ENCODE measurements at places on chromosomes 7 and 10.

DNA sequence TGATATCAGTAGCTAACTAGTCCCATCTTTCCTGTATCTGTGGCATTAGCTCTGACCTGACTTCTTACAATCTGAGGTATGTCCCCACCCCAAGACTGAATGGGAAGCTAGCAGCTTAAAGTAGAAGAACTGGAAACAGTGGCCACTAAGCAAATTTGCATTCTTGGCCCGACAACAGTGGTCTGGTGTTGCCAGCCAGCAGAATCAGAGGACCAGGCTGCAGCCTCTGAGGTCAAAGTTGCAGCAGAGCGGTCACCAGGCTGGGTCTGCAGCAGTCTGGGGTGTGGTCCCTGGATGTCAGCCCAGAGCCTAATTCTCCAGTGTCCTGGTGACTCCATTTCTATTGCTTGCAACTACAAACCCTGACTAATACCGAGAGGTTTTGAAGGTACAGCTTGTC lies 26.3 kb downstream of the FAM107B start:
- no peak for DNase-seq

GRCh38 chr10:59008452-59008851 lies 168.0 kb upstream of the PHYHIPL start:
- no peak for DNase-seq

DNA sequence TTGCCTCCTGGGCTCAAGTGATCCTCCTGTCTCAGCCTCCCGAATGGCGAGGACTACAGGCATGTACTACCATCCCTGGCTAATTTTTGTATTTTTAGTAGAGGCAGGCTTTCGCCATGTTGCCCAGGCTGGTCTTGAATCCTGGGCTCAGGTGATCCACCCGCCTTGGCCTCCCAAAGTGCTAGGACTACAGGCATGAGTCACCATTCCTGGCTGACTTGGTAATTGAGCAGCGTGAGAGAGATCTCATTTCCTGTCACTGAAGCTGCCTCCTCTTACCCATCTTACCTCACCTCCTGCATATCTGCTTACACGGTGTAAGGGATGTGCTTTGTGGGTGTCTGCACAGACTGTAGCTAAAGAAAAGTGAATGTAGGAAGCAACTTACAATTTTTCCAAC lies 9.7 kb downstream of the IFIT3 start:
- DNase-seq: no peak

DNA sequence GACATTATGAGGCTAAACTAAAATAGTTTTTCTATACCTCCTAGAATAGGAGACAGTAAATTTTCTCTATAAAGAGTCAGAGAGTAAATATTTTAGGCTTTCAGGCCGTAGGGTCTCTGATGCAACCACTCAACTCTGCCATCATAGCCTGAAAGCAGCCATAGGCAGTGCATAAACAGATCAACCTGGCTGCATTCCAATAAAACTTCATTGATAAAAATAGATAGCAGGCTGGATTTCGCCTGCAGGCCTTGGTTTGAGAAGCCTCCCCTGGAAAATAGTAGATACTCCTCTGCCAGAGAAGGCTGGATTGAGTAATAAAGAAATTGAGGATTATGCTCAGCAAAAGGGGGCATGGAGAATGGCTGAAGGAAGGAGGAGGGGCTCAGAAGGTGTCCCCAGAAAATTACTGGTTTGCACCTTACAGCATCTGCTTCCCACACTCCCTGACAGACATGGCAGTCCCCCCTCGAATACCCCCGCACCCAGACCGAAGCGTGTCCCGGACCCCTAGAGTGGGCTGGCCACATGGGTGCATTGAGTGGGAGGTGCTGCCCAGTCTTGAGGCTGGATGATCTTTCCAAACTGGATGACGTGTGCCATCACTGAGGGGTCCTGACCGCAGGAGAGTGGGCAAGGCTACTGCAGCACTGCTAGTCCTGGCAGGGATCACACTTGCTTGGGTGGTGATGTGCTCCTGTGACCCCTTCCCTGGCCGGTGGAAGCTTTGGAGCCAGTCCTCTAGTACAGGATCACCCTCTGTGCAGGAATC lies 126.6 kb downstream of the PTPN20 start:
- no peak for DNase-seq

GRCh38 chr10:74857586-74857985 lies 31.2 kb downstream of the KAT6B start:
- no peak for DNase-seq
